ENCODE measurements at places on chromosomes 5 and 9.

DNA sequence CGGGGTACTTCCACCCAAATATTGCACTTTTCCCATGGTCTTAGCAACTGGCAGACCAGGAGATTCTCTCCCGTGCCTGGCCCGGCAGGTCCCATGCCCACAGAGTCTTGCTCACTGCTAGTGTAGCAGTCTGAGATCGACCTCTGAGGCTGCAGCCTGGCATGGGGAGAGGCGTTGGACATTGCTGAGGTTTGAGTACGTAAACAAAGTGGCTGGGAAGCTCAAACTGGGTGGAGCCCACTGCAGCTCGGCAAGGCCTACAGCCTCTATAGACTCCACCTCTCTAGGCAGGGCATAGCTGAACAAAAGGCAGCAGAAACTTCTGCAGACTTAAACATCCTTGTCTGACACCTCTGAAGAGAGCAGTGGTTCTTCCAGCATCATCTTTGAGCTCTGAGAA, 40.1 kb upstream of the EBF1 start:
- DNase-seq: no peak

DNA sequence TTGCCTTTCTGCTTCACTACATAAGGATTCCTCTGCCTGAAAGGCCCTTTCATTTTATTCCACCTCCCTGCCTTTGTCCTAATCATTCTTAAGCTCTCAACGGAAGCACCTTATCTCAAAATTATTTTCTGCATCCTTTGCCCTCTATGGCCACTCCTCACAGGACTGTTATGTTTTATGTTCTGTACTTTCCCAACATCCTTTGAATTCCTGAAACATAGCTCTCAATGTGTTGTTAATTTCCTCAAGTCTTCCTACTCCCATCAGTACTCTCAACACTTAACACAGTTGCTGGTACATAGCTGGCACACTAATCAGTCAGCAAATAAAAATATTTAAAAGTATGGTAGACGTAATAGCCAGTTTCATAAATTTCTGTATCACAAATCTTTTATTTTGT, 193.0 kb downstream of the RFX3 start:
- DNase-seq: no peak

DNA sequence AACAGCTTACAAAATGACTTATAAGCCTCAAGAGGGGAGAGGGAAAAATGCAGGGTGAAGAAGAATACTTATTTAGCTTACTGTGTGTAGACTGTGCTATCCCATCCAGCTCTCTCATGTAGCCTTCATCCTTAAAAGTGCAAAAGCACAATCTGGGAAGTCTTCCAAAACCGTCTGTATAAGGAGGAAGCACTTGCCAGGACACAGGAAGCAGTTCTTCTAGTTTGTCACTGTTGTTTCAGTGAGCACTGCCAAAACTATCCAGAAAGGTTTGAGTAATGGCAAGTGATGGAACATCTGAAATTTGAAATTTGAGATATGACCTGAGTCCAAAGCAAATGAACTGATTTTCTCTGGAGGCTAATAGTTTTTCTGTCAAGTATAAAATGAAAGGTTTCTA, 140.8 kb upstream of the ISL1 start:
- DNase-seq: no peak

GRCh38 chr9:115226152-115226551, 108.2 kb upstream of the TNC start:
- no peak for DNase-seq

DNA sequence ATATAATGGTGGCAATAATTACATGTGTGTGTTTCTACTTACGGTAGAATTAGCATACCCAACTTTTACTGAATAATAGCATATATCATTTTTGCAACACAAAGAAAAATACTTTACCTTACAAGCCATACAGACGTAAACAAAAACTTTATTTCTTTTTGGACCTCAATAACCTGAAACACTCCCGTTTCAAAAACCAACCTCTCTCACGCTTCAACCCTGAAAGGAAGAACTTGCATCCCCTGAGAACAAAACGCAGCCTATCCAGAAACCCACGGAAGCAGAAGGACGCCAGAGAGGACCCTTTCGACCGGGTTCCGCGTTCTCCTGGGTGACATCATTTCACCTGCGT, at the start of gene RNF38:
TSS of gene RNF38 (minus strand) at position 290 of the 352 bp plus-strand sequence. CDS start at position 129, 161 bp downstream.
- no peak for DNase-seq

DNA sequence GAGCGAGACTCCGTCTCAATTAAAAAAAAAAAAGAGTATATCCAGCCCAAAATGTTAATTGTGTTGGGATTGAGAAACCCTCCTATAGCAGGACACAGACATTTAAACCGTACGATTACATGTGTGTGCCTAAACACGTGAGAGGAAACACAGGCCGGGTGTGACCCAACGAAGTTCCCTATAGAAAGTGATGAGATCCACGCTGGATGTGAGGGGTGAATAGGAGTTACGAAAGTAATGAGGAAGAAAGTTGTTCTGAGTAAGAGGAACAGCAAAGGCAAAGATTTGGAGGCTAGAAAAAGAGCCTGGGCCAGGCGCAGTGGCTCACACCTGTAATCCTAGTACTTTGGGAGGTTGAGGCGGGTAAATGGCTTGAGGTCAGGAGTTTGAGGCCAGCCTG, 13.6 kb downstream of the NAIF1 start:
- DNase-seq: no peak

DNA sequence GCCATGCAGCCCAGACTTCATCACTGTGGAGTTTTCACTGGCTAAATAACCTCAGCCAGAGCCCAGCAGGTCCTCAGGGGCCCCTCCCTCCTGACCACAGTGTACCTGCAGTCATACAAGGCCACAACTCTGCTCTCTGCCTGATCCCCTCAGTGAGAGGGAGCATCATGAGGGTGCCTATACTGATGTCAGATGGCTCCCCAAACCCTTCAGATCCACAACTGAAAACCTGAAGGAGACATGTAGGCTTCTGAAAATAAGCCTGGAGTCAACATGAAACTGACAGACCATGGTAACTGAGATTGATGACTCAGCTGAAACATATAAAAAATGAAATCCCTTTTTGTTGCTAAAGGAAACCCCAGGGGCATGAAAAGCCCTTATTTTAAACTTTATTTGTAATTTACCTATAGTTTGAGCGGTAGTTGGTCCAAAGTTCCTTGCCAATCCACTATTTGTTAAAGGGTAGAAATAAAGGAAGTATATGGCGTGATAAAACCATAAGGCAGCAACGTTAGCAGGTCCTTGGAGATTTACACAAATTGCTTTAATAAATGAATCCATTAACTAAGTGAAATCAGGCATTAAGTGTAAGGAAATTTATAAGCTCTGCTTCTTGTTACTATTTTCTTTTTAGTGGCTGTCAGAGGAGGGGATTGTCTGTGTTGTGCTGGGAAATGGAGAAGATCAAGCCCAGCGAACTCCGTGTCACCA, 68.3 kb downstream of the FGF1 start:
- no peak for DNase-seq

DNA sequence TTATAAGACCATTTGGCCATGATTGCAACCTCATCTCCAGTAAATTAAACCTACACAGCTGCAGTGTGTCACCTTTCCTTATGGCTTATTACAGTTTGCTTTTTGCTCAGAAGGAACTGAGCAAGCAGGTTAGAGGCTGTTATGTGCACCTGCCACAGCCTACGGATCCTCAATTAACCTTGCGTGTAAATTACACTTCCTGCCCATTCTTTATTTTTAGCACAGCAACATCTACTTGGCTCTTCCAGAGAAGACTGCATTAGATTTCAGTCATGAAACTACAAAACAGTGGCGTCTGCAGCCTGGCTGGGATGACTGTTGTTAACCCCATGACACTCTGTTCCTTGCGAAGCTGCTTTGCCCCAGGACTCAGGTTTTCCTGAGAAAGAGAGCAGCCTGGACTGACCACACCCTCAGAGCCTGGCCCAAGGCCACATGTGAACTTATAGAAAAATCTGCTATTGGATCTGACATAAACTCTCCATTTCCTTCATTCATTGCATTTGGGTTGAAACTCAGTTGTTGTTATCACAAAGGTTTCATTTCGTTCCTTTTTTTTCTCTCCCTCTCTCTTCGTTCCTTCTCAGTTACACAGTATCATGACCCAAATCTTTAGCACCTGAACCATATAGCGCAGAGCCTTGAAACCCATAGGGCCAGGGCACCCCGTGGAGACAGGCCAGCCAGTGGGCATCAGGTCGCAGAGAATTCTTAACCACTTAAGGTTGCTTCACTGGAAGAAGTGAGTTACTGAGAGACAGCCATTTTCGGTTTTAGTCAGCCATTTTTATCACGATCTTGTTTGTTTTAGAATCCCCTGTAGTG, 138.6 kb downstream of the PALM2AKAP2 start:
- DNase-seq: no peak

DNA sequence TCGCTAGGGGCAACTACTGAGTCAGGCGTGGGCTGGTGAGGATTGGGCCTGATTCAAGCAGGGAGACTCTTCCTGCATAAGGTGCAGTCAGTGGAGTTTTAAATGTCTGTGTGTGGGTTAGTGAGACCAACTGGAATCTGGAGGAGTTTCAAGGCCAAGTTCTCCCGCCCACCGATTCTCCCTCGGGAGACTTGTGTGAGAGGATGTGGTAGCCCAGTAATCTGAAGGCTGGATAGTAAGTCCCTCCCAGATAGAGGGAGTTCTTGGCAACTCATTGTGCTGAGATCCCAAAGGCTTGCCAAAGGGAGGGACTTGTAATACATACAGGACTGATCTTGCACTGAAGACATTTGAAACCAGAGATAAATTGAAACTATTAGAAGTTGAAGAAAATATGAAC, 51.8 kb downstream of the WDR36 start:
- DNase-seq: no peak

GRCh38 chr9:86672966-86673365, 274.3 kb downstream of the GAS1 start:
- no peak for DNase-seq

- DNase-seq: no peak
Measured at GRCh38 chr5:136174021-136174659, 18.8 kb downstream of the SMIM32 start.

DNA sequence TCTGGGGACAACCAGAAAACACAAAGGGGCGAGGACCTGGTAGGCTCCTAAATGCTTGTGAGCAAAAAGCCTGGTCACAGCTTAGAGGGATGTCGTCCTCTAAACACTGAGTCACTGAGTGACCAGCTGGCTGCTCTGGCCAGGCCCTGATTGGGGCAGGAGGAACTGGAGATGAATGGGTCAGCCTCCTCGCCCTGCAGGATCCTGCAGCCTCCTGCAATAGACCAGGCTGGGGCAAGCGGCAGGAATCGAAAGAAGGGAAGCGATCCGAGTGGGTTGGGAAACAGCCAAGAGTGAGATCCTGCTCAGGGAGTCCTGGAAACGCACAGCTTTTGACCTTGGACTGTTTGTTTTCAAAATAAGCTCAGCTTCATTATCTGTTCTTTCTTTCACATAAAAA, 34.1 kb upstream of the MSX2 start:
- DNase-seq: no peak

GRCh38 chr9:27193886-27194285, 84.9 kb downstream of the TEK start:
- no peak for DNase-seq

DNA sequence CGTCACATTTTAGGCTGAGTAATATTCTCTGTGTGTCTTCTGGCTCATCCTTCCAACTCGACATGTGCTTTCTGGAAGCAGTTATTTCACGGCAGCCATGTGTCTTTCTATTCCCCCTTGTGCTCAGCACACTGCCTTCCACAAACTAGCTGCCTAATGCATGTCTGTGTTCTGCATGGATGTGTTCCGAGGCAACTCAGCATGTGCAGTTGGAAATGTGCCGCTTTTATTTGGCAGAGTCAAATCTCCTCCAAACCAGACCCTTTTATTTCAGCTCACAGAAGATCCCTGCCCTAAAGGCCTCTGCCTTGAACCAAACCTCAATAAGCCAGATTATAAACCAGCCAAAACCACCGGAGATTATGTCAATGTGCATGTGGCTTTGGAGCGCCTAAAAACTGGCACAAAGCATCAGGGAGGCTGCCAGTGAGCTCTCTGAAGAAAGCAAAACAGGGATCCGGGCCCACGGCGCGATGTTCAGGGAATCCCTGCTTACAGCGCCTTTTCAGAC, 360.2 kb downstream of the DEPDC1B start:
- no peak for DNase-seq

DNA sequence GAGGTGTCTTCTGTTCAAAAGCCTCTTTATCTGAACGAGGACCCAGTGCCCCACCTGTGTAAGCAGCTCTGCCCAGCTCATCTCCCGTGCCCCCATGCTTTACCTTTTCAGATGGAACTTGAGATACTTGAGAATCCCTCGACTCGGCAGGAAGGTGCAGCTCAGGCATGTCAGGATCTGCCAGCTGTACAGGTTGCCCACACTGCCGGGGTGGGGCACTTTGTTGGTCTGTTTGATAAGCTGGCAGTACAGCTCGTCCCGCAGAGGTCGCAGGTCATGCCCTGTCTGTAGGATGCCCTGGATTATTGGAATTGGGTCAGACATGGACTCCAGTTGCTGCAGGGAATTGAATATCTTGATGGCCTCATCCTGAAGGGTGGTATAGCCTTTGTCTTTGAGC, 58.0 kb upstream of the RETREG1 start:
- DNase-seq: no peak

GRCh38 chr5:84260140-84260539, 124.5 kb downstream of the EDIL3 start:
- no peak for DNase-seq

DNA sequence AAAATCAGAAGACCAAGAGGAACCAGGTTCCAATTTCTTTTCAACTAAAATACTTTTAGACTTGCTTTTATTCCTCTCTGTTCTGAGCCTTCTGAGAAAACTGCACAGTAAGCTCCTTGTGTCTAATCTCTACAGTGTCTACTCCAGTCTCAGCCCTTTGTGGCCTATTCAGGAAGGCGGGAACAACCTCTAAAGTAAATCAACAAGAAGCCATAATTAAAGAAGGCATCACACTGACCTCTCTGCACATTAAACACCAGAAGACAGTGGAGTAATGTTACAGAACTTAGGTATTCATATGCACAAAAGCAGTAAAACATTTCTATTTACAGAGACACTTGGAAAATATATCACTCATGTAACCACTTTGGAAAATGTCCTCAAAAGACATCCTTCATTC, 14.9 kb downstream of the XPA start:
- peak; percentile 57 for DNase-seq

GRCh38 chr9:127300886-127301447, 36.4 kb downstream of the GARNL3 start:
- no peak for DNase-seq

GRCh38 chr9:118570066-118570465, 799.2 kb downstream of the BRINP1 start:
- no peak for DNase-seq

- DNase-seq: no peak
Measured at GRCh38 chr5:23482642-23483041, 24.8 kb upstream of the PRDM9 start.

DNA sequence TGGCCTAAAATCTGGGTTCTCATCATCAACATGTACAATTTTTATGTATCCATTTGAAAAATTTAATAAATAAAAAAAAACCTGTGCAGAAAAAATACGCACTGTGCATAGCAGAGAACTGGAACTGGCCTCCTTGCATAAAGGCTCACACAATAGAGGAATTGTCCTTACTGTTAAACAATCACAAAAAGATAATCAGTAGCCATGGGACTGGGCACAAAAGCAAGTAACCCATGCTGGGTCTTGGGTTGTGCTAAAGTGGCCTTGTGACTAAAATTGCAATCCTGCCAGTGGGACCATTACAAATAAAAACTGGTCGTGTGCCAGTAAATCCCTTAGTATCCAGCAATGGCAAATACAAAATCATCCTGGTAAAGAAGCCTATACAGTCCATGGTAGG, 1646.6 kb downstream of the MAT2B start:
- DNase-seq: peak; percentile 20
